ENCODE measurements at places on chromosomes 16 and 17.

GRCh38 chr16:9521749-9522370 is 430.4 kb downstream of the HAPSTR1 start:
- no peak for DNase-seq

- DNase-seq: no peak
Measured at GRCh38 chr16:57131351-57131970, 39.1 kb downstream of the CPNE2 start.

DNA sequence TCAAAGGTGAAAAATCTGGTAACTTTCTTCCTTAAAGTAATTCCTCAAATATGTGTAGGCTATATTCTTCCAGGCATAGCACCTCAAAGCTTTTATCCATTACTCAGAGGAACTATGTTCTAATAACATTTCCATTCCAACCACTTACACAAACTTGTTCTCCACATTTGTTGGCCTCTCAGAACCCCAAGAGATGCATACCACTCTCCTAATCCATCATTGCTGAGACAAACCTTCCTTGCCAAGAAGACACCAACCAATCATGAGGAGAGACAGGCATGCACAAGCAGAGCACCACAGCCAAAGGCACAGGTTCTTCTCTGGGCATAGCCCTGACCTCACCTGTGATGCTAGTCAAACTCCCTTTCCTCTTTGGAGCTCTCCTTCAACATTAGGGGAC is 20.9 kb downstream of the CDH11 start:
- no peak for DNase-seq

- DNase-seq: no peak
Measured at GRCh38 chr16:25606069-25606468, 85.7 kb upstream of the HS3ST4 start.

GRCh38 chr17:12536472-12536871 is 129.2 kb upstream of the MYOCD start:
- no peak for DNase-seq

DNA sequence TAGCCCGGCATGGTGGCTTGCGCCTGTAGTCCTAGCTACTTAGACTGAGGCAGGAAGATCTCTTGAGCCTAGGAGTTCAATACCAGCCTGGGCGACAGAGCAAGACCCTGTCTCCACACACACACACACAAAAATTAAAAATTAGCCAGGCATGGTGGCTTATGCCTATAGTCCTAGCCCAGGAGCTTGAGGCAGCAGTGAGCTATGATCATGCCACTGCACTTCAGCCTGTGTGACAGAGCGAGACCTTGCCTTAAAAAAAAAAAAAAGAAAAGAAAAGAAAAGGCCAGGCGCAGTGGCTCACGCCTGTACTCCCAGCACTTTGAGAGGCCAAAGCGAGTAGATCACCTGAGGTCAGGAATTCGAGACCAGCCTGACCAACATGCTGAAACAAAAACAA is 23.9 kb downstream of the C17orf75 start:
- DNase-seq: no peak

DNA sequence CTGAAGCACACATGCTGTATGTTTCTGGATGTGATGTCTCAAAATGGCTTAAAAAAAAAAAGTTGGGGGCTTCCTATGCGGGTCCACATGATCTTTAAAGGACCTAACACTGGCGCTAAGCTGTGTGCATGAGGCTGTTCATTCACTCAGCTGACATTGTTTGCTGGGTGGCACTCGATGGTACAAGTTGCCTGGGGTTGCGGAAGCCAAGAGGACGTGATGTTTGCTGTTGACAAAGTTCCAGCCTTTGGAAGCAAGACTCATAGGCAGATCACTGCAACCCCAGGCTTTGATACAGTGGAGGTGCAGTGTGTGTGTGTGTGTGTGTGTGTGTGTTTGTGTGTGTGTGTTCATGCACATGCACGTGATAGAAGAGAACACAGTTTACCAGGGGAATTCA is 29.5 kb upstream of the DNAI2 start:
- DNase-seq: no peak

GRCh38 chr17:67569873-67570272 is 147.9 kb upstream of the NOL11 start:
- DNase-seq: no peak

GRCh38 chr17:37608351-37609169 is 658 bp downstream of the SYNRG start:
- peak; percentile 69 for DNase-seq

GRCh38 chr17:62587554-62587953 is 39.9 kb upstream of the MRC2 start:
- DNase-seq: no peak

DNA sequence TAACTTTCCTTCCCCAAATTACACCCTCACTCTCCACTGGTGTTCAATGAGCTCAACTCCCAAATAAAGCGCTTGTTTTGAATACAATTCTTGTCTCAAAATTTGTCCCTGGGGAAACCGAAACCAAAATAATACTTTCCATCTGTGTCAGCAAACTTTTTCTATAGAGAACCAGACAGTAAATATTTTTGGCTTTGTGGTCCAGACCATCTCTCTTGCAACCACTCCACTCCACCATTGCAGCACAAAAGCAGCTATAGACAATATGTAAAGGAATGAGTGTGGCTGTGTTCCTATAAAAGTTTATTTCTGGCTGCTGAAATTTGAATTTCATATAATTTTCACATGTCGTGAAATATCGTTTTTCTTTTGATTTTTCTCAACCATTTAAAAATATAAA is 84.6 kb upstream of the ERCC4 start:
- DNase-seq: no peak

DNA sequence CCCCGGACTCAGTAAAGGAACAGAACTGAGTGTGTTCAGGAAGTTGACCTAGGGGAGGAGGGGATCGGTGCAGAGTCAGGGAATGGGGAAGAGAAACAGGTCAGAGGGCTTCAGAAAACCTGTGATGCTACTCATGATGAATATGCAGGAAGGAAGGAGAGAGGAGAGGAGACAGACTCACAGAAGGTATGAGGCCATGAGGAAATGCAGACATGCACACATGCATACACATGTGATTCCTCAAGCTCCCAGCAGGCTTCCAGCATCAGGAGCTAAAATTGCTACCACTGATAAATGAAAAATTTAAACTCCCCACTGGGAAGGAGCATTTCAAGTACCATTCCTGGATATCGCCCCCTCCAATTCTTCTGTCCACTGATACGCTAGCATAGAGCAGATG is 262.6 kb downstream of the SLC39A11 start:
- no peak for DNase-seq

DNA sequence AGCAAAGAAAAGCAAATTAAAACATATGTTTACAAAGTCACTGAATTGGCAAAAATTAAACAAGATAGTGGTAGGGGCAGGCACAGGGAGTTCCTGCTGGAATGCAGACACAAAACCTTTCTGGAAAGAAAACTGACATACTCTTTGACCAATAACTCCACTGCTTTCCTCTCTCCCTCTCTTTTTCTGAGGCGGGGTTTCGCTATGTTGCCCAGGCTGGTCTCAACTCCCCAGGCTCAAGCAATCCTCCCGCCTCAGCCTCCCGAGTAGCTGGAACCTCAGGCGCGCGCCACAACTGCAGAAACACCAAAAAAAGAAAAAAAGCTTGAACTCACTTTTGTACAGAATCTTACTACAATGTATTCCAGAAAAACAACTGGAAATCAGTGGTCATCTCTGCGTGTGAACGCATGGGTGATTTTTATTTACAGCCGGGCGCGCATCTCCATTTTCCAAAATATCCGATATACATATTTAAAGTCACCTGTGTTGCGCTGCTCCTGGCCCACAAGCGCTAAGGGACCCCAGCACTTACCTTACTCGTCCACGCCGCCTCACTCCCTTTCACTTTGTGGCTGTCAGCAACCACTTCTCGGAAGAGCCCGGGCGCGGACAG is 480 bp downstream of the TXNL4B start:
- no peak for DNase-seq

GRCh38 chr17:31068291-31068690 is 26.5 kb upstream of the NF1 start:
- peak; percentile 80 for DNase-seq

- no peak for DNase-seq
Measured at GRCh38 chr17:41457676-41458075, 9.5 kb downstream of the KRT32 start.

- DNase-seq: no peak
Measured at GRCh38 chr17:70041540-70041939, 33.5 kb upstream of the KCNJ16 start.

GRCh38 chr17:21524211-21524591 is 148.0 kb downstream of the KCNJ12 start:
- DNase-seq: no peak

DNA sequence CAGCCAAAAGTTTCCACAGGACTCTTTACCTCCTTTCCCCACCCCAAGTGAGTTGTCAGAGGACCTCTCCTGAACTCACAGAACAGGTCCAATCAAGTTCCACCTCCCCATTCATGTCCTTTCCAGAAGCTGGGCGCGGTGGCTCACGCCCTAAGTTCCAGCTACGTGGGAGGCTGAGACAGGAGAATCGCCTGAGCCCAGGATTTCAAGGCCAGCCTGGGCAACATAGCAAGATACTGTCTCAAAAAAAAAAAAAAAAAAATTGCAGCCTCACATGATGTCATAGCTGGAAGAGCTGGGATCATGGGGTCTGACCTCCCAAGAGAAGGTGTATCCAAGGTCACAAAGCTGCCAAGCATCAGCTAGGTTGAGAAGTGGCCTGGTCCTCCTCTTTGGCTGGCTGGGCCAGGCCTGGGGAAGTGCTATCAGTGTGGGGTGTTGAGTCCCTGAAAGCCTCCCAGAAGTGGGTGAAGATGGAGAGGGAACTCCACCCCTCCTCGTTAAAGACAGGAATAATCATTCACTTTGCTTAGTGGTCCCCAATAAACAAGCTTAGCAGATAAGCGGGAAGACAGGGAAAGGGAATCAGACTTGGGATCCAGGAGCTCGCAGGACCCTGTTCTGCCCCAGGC is 5.5 kb upstream of the MNT start:
- no peak for DNase-seq

DNA sequence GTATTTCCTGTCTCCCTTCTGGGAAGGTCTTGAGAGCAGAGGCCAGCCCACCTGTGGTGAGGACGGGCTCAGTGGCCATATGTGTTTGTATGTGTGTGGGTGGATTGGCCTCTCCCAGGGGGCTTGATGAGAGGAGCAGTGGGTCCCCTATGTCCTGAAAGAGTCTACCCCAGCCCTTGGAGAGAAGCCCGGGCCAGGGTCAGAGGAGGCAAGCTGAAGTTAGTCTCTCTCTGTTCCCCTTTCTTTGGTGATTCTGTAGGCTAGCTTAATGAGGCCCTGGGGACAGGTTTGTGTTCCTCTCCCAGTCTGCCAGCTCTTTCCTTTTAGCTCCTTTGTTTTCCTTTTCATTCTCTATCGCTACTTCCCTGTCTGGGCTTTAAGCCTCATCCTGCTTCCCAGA is 23.8 kb upstream of the NFATC3 start:
- no peak for DNase-seq

GRCh38 chr16:28193530-28194423 is 18.0 kb downstream of the XPO6 start:
- DNase-seq: no peak

- no peak for DNase-seq
Measured at GRCh38 chr17:32962320-32962711, 29.3 kb upstream of the SPACA3 start.

DNA sequence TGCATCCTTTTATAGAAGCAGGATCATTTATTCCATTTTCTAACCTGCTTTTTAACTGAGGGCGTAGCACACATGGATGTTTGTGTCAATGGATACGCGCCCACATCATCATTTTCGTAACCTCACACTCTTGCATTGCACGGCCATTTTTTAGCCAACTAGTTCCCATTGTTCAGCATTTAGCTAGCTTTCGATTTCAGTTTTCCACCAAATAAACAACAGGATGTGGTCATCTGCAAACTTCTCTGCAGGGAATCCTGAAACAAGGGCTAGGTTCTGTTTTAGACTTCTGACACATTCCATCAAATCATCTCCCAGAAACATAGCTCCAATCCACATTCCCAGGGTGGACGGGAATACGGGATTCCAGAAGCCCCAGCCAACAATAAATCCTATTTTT is 6.4 kb downstream of the CYB561 start:
- no peak for DNase-seq

- DNase-seq: no peak
Measured at GRCh38 chr16:55154262-55154661, 169.7 kb upstream of the IRX6 start.

DNA sequence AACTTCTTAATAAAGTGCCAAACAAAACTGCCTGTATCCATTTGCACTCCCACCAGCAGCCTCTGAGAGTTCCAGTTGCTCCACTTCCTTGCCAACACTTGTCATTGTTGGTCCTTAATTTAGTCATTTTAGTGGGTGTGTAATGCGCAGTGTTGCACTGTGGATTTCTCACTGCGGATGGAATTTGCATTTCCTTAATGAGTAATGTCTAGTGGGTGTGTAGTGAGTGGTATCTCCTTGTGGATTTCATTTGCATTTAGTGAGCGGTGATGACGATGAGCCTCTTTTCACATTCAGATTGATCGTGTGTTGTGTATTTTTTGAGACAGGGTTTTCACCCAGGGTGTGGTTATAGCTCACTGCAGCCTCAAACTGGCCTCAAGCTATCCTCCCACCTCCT is 4.1 kb upstream of the MSLN start:
- no peak for DNase-seq

DNA sequence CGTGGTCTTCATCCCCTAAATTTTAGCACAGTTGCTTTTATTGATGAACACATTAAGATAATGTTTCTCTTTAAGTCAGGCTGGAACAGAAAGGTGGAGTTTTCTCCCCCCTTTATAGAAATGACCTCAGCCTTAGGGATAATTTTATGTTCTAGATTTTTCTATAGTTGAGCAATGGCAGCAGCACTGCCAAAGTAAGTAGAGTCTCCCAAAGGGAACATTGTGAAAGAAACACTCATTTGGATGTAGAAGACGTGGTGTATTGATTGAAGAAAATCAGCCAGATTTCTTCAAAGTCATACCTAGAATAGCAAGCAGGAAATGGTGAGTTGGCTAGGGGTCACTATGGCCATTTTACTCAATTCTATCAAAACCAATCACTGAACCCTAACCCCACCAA is 122.5 kb downstream of the DNAH9 start:
- DNase-seq: no peak

DNA sequence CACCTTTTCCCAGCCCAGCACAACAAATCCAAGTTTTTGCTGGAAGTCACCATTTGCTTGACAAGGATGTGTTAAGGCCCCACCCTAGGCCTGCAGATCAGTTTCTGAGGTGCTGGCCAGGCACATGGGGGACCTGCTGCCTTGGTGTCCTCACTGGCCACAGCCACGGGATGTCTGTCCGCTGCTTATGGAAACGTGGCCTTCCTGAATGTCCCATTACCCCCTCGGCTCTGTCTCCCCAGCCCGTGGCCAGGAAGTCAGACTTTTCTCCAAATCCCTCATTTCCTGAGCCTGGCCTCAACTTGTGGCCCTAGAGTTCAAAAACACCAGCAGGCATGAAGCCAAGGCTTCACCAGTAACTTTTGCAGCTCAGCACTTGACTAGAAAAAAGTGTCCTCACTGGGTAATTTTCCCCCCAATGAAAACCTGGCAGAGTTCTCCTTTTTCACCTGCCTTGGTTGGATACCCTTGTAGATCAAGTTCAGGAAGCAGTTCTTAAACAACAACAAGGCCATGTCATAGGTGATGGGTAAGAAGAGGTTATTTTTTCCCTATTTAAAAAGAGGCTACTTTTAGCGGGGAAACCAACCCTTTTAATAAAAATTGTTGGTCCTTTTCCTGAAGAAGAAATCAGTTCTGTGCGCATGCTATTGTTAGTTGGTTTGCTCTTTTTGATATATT is 80.8 kb downstream of the SOCS1 start:
- DNase-seq: no peak

- no peak for DNase-seq
Measured at GRCh38 chr16:35572186-35572585, 2112.8 kb downstream of the TP53TG3F start.

All from WTC11 (cell line).